SK-MEL-5 (cell line): ENCODE measurements at places on chromosomes 1 and 21. TPM values are rescaled to one million over a fixed set of nuclear protein-coding genes. Genes with fewer than 3 reads are reported as not detected.

- no peak for DNase-seq
Measured at GRCh38 chr1:117589544-117589943, 16.3 kb upstream of the TENT5C start.

- no peak for DNase-seq
Measured at GRCh38 chr1:224267925-224268324, 62.0 kb downstream of the NVL start.

GRCh38 chr1:8690253-8690525 lies 127.3 kb downstream of the RERE start:
- no peak for DNase-seq

- no peak for DNase-seq
Measured at GRCh38 chr1:41020109-41020576, 1.4 kb downstream of the SLFNL1 start.

- DNase-seq = no peak
Measured at GRCh38 chr1:32491386-32491785, 26.5 kb downstream of the ZBTB8B start.

DNA sequence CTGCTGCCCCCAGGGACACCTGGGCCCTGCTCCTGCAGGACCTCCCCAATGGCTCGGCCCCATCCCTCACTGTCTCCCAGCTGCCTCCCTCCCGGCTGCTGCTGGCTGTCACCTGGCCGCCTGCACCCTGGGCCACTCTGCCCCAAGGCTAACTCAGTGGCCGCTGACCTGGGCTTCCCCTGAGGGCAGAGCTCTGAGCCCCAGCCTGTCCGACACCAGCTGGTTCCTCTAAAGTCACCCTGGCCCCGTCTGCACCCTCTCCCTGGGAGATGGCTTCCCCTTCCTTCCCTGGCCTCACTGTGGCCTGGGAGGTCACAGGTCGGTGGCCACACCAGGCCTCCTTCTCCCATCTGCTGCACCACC lies 15.0 kb downstream of the ITGB2 start:
- no peak for DNase-seq

DNA sequence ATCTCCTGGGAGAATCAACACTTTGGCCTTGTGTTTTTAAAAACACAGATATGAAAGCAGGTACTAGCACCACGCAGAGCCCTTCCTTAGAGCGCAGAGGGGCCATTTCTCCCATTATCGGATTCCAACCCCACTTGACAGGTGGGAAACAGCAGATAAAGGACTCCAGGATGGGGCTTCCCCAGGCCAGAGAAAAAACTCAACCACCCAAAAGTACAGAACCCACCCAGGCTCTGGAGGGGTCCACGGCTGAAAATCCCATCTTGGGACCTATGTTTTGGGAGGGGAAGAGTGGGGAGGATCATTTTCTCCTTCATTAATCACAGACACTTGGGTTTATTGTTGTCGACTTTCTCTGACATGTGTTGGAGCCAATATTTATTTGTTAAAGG lies 27.1 kb upstream of the COL18A1 start:
- DNase-seq = no peak

DNA sequence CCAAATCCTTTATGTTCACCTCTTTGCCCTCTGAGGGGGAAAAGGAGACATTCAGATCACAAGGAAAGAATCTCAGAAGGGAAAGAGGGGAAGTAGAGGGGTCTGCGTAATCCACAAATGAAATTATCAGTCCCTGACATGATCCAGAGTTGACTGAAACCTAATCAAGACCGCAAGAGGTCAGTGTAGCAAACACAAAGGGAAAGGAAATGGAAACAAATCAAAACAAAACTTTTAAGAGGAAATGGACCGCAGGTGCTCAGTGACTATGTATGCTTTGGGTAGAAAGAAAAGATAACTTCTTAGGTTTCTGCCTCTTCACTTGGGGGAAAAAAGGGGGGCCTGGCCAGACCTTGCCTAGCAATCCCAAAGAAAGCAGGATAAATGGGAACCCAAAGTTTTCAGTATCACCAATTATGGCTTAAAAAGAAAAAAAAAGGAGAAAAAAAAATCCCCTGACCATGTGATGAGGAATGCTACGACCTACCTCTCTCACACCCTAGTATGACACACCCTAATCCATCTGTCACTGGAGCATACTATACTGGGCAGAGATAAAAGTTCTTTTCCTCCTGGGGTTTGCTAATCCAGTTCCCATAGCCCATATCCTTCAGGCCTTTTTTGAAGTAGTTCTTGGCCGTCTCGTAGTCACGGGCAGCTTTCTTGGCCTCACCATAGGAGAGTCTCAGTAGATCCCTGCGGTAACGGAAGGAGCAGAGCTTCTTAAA lies 16.9 kb downstream of the CHRNB2 start:
- DNase-seq = no peak

The ERICH3 gene
- total RNA-seq = not detected in 2 replicates

GRCh38 chr1:223143537-223144248 lies 645 bp upstream of the TLR5 start:
- no peak for DNase-seq

- DNase-seq = no peak
Measured at GRCh38 chr21:32599091-32599490, 13.1 kb downstream of the CFAP298 start.

- DNase-seq = no peak
Measured at GRCh38 chr1:180027949-180028445, 73.4 kb downstream of the CEP350 start.

DNA sequence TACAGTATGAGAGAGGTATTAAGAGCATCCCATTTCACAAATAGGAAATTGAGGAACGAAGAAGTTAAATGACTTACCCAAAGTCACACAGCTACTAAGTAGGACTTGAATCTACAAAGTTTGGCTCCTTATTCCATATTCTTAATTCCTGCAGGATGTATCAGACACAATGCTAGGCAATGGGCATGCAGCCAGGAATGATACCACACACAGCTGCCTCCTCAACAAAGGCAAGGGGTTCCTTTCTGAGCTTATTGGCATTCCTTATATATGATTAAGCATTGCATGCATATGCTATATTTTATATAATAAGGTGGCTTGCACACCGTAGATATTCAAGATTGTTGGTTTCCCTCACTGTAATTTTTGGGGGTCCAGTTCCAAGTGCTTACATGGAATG lies 34.2 kb upstream of the JUN start:
- DNase-seq = no peak

GRCh38 chr21:46078978-46079351 lies 18.9 kb upstream of the COL6A2 start:
- DNase-seq = no peak

The SYCP1 gene
- total RNA-seq = not detected in 2 replicates

GRCh38 chr1:21313203-21313885 lies 23.1 kb upstream of the ECE1 start:
- no peak for DNase-seq

The ARV1 gene
- total RNA-seq = 33.5 and 42.4 TPM in 2 replicates

The PGLYRP3 gene
- total RNA-seq = not detected in 2 replicates

GRCh38 chr21:15058854-15059263 lies 5.9 kb downstream of the NRIP1 start:
- no peak for DNase-seq

DNA sequence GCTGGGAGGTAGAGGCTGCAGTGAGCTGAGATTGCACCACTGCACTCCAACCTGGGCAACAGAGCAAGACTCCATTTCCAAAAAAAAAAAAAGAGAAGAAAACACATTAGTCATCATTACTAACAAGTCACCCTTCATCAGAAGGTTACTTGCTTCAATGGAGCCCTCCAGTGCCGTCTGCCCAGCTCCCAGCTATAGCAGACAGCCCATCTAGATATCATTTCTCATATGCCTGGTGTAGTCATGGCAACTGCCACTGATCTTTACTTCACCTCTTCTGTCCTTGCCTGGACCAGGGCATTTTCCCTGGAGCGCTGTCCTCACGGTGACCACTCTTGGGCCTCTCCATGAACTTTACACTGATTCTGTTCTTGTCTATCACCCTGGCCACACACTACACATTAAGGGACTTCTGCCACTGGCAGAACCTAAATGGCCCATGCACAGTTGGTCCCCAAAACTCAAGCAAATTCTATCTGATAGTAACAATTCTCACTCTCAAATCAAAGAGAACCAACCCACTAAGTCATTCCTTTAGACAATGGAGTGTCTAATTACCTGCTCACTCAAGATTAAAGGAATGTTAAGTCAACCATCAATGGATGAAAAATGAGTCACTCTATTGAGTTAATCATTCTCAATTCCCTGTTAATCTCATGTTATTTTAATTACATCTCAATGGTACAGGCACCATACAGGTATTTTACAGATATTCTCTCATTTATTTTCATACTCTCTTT lies 12.9 kb downstream of the GPA33 start:
- no peak for DNase-seq

The GCSAML gene
- 0.32 and 0.43 TPM in 2 replicates for total RNA-seq

DNA sequence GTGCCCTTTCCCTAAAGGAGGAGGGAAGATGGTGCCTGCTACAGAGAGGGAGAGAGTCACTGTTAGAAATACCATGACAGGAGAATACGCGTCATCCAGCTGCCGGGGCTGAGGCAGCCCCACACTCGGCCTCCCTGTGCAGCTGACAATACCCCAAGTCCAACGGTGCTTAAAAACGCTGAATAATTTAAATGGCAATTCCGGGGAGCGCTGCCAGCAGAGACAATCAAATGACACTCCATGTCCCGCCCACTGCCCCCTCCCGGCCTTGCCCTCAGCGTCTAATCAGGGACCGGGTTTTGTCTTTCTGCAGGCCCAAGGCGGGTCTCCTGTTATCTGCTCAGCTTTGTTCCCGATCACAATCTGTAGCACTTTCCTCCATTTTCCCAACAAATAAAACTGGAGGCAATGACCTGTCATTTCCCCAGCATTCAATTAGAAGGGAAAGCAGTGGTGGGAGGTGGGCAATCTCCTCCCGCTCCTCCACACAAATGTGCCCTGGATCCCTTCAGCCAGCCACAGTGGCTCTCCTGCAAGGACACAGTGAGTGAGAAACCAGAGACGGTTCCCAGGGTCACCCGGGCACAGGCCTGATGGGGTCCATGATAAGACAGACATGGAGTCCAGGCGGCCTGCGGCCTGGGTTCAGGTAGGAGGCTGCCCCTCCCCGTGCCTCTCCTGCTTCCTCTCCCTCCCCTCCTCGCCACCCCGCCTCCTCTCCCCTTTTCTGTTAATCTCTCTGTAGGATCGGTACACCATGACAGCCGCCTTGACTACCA lies 42.7 kb upstream of the AJAP1 start:
- DNase-seq = no peak

DNA sequence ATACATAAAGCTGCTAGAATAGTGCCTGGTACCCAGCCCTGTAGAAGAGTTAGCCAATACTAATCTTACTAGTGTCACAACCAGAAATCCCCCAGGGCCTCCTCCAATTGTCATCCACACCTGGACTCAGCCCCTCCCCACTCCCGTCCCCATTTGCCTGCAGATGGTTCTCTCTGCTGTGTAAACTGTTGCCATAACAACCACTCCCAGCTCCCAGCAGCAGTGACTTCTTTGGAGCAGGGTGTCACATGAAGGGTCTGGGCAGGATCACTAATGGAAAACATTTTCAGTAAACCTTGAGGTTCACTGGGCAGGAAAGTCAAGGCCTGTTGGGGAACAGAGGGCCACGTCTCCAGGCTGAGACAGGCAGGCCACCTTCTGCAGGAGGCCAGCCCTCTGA lies 126.0 kb upstream of the IPO9 start:
- peak; percentile 18 for DNase-seq

DNA sequence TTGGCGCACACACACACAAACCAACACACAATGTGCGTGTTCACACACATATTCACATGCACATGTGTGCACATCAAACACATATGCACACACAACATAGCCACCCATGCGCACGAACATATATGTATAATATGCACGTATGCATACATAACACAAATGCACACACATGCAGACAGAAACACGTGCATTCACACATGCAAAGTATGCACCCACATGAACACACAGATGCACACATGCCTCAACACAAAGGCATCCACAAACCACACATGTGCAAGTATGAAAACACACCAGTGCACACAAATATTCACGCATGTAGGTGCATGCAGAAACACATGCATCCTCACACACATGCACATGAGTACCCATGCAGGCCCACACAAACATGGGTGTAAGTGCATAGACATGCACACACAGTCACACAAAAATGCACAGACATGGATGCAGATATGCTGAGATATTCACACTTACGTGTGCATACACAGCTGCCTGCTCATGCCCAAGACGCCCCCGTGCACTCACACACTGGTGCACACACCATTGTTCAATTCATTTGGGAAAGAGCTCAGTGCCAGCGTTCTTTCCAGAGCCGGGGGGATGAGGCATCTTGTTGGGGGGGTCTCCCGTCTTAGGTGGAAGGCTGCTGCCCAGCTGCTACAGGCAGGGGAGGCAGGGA lies 52.7 kb upstream of the ARHGEF16 start:
- DNase-seq = no peak

GRCh38 chr1:26286064-26286416 lies 6.2 kb downstream of the SH3BGRL3 start:
- DNase-seq = no peak

DNA sequence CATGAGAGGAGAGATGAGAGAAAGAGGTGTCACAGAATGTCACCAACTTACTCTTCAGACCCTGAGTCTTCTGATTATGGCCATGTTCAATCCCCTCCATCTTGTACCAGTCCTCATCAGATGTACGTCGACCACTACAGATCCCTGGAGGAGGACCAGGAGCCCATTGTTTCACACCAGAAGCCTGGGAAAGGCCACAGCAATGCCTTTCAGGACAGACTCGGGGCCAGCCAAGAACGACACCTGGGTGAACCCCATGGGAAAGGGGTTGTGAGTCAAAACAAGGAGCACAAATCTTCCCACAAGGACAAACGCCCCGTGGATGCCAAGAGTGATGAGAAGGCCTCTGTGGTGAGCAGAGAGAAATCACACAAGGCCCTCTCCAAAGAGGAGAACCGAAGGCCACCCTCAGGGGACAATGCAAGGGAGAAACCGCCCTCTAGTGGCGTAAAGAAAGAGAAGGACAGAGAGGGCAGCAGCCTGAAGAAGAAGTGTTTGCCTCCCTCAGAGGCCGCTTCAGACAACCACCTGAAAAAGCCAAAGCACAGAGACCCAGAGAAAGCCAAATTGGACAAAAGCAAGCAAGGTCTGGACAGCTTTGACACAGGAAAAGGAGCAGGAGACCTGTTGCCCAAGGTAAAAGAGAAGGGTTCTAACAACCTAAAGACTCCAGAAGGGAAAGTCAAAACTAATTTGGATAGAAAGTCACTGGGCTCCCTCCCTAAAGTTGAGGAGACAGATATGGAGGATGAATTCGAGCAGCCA lies 8.0 kb downstream of the ELOA start:
- peak; percentile 75 for DNase-seq

- DNase-seq = no peak
Measured at GRCh38 chr1:1356166-1356795, 2.1 kb downstream of the MXRA8 start.

The PTPN7 gene
- not detected in 2 replicates for total RNA-seq

The ANKRD35 gene
- not detected in 2 replicates for total RNA-seq

DNA sequence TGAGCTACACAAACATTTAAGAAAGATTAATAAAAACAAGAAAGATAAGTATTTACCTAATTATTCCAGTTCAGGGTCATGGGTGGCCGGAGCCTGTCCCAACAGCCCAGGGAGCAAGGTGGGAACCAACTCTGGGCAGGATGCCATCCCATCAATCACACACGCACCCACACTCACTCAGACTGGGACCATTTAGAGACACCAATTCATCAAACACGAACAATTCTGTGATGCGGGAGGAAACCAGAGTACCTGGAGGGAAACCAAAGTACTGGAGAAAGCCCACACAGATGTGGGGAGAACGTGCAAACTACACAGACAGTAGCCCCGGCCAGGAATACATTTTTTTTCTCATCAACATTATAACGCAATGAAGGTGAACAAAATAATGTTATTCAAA lies 16.2 kb downstream of the WASF2 start:
- DNase-seq = no peak

The KRTAP21-2 gene
- total RNA-seq = not detected in 2 replicates
